NCI-H1417 (cell line): ENCODE measurements at places on chromosomes 4 and X.
A peak's percentile ranks its signal among the peaks of the same experiment; 100 is the strongest.

- no peak for DNase-seq
Measured at GRCh38 chr4:20520901-20521300, 179.4 kb upstream of the PACRGL start.

- DNase-seq: no peak
Measured at GRCh38 chr4:139222215-139222614, 45.2 kb upstream of the ELF2 start.

- DNase-seq: no peak
Measured at GRCh38 chrX:133745349-133745748, 240.0 kb downstream of the GPC3 start.

GRCh38 chr4:110854021-110854678 is 231.3 kb upstream of the PITX2 start:
- no peak for DNase-seq

GRCh38 chrX:150902434-150903109 is 4.1 kb upstream of the CD99L2 start:
- DNase-seq: peak; percentile 54

GRCh38 chrX:9681011-9681410 is 84.6 kb downstream of the GPR143 start:
- no peak for DNase-seq

DNA sequence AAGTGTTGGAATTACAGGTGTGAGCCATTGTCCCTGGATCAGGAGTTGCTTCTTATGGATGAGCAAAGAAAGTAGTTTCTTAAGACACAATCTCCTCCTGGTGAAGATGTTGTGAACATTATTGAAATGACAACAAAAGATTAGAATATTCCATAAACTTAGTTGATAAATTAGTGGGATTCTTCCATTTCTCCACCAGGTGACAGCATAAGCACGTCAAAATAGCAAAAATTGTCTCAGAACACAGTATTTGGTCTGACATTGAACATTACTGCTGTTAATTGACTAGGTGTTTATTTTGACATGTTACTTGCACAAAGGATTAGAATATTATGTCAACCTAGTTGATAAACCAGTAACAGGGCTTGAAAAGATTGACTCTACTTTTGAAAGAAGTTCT is 21.6 kb downstream of the CLDN34 start:
- DNase-seq: peak; percentile 57

- no peak for DNase-seq
Measured at GRCh38 chr4:143404555-143404954, 67.9 kb downstream of the GAB1 start.

DNA sequence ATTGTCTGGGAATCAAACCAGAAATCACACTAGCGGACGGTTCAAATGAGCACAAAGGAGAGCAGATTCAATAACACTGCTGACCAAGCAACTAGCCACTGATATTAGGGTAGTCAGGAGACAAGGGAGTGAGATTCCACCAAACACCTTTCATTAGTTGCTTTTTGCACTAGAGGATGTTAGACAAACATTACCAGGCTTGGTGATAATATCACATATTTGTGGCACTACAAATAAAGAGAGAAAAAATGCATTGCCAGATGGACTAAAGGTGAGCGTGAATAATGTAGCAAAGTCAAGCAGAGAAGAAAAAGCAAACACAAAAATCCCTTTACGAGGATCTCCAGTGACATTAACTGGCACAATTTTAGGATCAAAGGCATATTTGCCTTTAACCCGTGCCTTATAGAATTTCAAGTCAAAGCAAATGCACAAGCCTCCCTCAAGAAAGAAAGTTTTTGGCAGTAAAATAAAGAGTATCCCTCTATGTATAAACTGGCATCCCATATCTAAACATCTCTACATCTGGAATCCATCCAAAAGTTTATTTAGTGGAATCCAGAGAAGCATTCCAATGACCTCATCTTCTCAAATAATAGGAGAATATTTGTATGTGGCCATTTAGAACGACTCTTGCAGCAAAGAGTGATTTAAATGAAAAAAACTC is 290.9 kb downstream of the KCTD8 start:
- no peak for DNase-seq

GRCh38 chr4:35541888-35542213 is 702.5 kb downstream of the ARAP2 start:
- no peak for DNase-seq

DNA sequence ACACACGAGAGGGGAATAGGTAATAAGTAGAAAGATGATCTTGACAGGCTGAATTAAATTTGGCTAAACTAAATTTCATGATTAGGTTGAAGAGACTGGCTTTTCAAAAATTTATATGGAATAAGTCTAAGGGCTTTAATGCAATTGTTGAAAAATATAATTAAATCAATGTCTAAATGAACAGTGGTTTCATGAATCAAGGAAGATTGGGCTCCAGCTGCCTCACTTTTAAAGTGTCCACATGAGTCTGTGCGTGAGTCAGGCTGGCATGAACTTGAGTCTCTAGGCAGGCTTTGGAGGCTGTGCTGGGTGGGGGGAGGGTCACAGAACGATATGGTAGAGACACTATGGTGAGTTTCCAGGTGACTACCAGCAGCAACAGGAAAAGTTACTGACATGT is 111.9 kb downstream of the SORBS2 start:
- no peak for DNase-seq

- DNase-seq: no peak
Measured at GRCh38 chrX:39907964-39908661, 189.6 kb downstream of the BCOR start.

DNA sequence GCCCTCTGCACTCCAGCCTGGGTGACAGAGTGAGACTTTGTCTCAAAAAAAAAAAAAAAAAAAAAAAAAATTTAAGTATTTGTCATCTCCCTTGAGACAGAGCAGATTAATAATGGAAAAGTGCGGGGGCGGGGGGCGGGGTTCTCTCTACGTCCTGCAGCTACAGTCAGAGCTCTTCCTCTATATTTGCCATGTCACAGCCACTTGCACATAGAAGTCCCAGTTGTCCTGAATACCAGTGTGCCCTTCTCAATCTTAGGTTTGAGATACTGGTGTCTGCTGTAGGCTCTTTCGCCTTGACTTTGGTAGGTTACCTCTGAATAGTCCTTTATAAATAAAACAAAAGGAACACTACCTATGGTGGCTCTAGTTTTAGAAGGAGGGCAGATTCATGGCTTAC is 237.8 kb upstream of the PGRMC2 start:
- no peak for DNase-seq

DNA sequence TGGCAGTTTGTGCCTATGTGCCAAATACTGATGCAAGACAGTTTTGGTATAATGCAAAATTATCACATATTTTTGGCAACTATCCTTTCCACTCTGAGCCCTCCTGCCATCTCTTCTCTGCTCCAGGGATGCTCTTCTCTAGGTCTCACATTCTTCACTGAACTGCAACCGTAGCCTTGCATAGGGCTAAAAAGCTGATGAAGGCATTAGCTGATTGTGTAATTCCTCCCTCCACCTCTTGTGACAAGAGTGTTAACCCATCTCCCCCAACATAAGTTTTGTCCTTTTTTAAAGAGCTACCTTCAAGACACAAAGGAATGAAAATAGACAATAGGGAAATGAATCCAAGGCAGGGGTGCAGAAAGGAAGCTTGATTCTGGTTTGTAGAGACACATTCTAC is 33.1 kb upstream of the ANK2 start:
- no peak for DNase-seq

- no peak for DNase-seq
Measured at GRCh38 chr4:14415146-14415545, 587.1 kb upstream of the CPEB2 start.

- DNase-seq: no peak
Measured at GRCh38 chr4:69888336-69888735, 28.4 kb upstream of the SULT1E1 start.

DNA sequence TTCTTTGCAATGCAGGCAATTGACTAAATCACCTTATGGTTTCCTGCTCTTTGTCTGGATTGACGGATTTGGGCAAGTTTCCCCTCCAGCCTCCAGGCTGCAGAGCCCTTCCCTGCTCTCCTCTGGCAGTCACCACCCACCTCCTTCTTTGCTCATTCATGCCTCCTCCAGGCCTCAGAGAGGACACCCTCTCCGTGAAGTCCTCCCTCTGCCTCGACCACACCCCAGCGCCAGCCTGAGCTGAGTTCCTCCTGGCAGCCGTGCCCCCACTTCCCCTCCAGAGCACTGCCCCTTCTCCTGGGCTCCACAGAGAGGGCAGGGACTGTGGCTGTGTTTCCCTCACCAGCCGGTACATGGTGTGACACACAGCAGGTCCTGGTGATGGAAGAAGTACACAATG is 53.7 kb downstream of the DCTD start:
- no peak for DNase-seq

DNA sequence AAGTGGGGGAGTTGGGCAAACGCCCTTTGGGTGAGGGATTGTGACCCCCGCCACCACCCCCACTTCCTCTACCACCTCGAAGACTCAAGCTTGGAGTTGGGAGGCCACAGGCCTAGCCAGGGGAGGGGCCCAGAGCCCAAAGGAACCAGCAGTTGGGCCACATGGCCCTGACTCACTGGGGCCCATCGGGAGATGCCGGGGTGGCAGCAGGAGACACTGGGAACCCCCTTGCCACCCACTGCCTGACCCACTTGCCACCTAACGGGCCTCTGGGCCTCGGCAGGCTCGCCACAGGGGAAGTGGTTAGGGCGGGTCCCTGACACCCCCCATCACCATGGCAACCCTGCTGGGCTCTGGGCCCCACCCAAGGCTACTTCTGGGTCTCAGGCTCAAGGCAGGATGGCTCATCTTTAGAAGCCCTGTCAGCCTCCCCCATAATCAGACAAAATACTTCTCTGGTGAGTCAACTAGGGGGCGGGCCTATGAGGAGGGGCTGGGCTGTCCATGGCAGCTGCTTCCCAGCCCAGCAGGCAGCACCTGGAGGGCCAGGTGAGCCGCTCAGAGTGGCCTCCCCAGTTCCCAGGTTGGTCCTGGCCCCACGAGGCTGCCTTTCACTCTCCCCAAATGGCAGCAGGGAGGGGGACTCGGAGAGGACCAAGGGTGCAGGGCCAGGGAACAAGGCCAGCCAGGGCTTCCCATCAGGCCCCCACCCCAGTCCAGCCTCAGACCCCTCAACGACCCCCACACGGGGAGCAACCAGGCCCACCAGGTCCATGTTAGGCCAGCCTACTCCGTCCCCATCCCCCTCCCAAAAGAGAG is 5.6 kb downstream of the FLNA start:
- DNase-seq: peak; percentile 35

- DNase-seq: no peak
Measured at GRCh38 chr4:82957045-82957444, 53.6 kb downstream of the LIN54 start.

DNA sequence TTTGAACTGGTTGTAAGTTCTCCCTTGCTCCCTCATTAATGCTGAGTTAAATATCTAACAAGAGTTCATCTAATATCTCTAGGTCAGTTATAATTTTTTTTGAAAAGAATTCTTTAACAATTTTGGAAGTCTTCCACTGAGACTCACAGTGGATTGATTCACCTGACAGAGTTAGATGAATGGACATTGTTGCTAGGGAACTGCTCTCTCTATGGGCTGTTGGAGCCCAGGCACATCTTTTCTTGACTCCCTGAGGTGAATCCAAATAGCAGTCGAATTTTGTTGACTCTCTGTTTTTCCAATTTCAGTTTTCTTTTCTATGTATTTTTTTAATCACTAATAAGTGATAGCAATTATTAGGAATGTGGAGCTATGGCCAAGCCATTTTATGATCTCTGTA is 996.1 kb upstream of the PABPC4L start:
- DNase-seq: peak; percentile 38

- no peak for DNase-seq
Measured at GRCh38 chr4:7763788-7764187, 175.9 kb downstream of the AFAP1 start.

GRCh38 chr4:30269850-30270249 is 450.3 kb upstream of the PCDH7 start:
- no peak for DNase-seq

DNA sequence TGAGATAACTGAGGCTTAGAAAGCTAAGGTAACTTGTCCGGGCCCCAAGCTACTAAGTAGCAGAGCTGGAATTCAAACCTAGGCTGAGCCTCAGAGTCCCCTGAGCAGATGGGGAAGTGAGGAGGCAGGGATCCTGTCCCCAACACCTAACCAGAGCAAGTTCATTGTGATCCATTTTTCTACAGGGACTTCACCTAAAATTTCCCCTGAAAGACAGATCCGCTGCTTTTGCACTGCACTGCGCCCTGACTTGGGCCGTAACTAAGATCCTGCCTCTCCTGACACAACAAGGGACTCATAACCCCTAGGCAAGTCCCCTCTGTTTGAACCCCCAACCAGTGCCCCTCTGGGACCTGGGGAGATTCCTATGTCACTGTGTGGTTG is 25.6 kb upstream of the MTM1 start:
- no peak for DNase-seq

DNA sequence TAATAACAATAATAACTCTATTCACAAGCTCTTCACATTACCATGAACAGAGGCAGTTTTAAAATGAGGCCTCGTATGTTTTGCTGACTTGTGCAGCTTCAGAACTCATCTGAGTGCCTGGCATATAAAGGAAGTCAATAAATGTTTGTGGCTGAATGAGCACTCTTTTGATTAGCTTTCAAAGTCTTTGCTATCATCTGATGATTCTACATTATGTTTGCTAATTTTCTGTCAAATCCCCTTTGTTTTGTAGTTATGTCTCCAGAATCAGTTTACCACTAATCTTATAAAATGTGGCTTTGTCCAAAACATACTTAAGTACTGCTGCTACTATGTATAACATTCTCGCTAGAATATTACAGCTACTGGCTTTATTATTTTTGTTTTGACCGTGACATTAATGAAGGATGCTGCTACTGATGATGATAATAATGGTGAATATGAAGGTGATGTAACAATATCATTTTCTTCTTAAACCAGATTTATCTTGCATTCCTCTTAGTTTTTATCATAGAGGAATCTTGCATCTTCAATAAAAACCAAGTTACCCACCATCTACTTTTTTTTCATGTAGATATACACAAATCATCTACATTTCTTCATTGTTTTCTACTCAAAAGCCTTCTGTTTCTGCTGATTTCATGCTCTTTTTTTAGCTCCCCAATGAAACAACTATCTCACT is 384.5 kb downstream of the NAF1 start:
- no peak for DNase-seq

GRCh38 chr4:15786743-15787142 is 8.6 kb downstream of the CD38 start:
- DNase-seq: no peak

- DNase-seq: peak; percentile 80
Measured at GRCh38 chr4:101419336-101420135, 72.2 kb upstream of the PPP3CA start.

DNA sequence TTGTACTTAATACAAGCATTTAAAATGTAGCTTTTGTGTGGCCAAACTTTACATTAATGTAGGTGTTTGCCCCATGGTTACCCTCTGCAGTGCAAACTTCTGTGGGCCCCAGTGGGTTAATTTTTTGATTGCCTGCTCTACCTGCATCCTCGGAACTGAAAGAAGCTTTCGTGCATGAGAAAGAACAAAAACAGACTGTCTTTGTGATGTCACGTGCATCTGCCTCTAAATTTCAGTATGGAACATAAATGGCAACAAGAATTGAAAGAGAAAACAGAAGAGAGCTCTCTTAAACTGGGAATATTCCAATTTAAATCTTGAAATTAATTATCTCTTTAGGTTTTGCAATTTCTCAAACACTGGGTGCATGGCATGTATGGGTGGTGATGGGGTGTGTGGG is 182.4 kb upstream of the LCORL start:
- DNase-seq: no peak
